ENCODE measurements at places on chromosomes 16 and 17. TPM values are rescaled to one million over a fixed set of nuclear protein-coding genes. Genes with fewer than 3 reads are reported as not detected.

The SMARCD2 gene
- total RNA-seq = 39.1 TPM

The LYRM9 gene
- 8.2 TPM for total RNA-seq

The TMC7 gene
- 0.84 TPM for total RNA-seq

The CLEC19A gene
- total RNA-seq = not detected

The PRCD gene
- 3.9 TPM for total RNA-seq

The HEATR9 gene
- total RNA-seq = not detected

The MYH2 gene
- 42.5 TPM for total RNA-seq

The CIBAR2 gene
- not detected for total RNA-seq

The SOST gene
- not detected for total RNA-seq

The VEZF1 gene
- total RNA-seq = 39.9 TPM

The DNAI2 gene
- 0.09 TPM for total RNA-seq

The ALDH3A1 gene
- 0.18 TPM for total RNA-seq

The SPEM2 gene
- not detected for total RNA-seq

The ZNF597 gene
- total RNA-seq = 2.3 TPM

The KRT20 gene
- total RNA-seq = not detected

The FLCN gene
- 27.8 TPM for total RNA-seq

The MYCBPAP gene
- total RNA-seq = 0.66 TPM

The GP1BA gene
- 0.04 TPM for total RNA-seq

The PPP1R1B gene
- 1.7 TPM for total RNA-seq

The LRRC37A3 gene
- 4.5 TPM for total RNA-seq

The CD300A gene
- total RNA-seq = 2.5 TPM

Data from muscle of leg (tissue), 16 donors.